Stimulated activated CD4-positive, alpha-beta T cell treated with anti-CD3 and anti-CD28 coated beads, Interleukin-2, amount 100 ng/mL, for 24 hours (primary cell): ENCODE measurements at places on chromosomes 7 and 10.

DNA sequence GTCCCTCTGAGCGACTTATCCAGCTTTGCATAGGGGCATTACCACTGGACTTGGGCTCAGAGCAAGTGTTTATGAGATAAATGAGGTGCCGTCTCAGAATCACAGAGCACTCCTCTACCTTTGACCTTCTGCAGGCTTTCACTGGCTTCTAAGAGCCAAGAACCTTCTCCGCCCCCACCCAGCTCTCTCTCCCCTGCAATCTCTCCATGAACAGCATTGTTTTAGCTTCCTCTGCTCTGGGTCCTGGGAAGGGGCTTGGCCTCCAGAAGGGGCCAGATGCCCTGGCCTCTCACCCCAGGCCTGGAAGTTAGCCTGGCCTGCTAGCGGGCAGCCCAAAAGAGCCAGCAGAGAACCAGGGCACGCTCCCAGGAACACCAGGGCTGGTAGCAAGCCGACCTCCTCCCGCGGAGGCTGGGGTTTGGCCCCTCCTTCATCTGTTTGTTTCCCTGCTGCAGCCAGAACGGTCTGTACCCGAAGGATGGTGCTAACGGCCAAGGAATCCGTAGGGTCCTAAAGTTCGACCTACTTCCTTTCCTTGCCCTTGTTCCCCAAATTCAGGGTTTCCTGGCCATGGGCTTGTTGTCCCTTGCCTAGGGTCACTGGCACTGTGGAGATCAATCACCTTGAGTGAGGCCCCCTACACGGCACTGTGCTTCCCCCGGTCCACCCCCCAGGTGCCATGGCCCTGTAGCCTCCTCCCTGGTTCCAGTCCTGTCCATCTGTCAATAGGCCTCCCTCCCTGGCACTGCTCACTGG is 18.7 kb upstream of the DDIT4 start:
- DNase-seq: peak; percentile 37

- DNase-seq: no peak
Measured at GRCh38 chr10:10020945-10021344, 996.7 kb upstream of the CELF2 start.

DNA sequence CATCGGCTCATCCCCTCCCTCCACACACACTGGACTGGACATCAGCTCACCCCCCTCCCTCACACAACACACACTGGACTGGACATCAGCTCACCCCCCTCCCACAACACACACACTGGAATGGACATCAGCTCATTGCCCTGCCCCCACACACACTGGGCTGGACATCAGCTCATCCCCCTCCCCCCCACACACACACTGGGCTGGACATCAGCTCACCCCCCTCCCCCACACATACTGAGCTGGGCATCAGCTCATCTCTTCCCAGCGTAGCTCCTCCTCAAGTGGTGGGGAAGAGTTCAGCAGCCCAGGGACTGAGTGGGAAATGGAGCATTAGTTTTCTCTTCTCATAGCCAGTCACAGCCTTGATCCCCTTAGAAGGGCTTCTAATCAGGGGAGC is 58.1 kb upstream of the WDR11 start:
- no peak for DNase-seq

GRCh38 chr7:23431702-23432199 is 38.5 kb downstream of the IGF2BP3 start:
- DNase-seq: no peak

DNA sequence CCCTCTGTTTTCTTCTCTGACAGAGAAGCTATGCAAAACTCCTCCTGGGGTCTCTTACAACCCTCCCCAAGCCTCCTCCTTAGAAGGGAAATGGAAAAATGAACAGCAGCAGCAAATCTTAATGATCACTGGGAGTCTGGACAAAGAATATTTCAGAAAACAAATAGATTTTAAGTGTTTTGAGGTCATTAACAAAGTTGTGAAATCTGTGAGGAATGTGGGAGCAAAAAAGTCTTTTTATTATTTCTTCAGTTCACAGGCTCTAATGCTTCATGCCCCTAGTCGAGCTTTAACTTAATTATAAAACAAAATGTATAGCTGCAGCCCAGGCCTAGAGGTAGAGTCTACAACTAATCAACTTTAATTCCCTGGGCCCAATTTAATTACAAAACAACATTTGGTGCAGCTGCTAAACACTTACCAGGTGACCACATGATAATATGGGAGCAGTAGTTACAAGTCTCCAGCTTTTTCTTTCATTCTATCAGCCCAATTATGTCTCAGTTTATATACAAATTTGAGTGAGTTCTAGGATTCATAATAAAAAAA is 293.2 kb downstream of the THSD7A start:
- no peak for DNase-seq

DNA sequence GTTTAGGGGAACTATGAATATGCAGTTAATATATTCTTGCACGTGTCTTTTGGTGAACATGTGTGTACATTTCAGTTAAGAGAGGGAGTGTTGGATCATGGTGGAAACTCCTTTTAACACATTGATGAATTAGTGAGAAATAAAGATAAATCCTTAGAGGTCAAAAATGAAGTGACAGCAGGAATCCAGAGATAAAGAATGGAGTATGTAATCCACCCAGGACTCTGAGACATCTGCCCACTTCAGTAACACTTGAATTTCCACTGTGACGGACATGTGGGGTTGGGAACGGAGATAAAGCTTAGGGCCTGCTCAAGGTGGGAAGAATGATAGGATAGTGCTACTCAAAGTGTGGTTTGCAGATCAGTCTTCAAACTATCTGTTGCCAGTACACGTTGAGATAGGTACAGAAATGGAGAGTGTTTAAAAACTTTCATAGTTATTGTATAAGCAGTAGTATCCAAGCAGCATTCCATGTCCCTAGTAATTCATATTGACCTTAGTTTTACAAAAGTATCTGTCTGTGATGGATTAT is 6.6 kb upstream of the RELN start:
- DNase-seq: no peak

DNA sequence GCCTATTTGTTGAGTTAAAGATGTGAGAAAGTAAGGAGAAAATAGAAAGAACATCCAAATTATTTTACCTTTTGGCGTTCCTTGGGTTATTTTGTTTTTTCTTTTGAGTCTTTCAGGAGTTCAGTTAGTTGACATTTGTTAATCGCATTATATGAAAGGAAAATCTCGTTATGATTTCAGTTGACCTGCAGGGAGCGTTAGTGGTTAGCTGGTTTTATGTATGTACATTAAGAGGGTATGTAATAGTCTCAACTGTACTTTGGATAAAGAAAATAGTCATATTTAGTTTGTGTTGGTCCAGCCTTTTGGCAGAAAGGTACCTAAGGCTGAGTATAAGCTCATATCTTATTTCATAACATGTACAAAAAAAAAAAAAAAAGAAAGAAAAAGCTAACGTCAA is 4.0 kb downstream of the BMPER start:
- no peak for DNase-seq

DNA sequence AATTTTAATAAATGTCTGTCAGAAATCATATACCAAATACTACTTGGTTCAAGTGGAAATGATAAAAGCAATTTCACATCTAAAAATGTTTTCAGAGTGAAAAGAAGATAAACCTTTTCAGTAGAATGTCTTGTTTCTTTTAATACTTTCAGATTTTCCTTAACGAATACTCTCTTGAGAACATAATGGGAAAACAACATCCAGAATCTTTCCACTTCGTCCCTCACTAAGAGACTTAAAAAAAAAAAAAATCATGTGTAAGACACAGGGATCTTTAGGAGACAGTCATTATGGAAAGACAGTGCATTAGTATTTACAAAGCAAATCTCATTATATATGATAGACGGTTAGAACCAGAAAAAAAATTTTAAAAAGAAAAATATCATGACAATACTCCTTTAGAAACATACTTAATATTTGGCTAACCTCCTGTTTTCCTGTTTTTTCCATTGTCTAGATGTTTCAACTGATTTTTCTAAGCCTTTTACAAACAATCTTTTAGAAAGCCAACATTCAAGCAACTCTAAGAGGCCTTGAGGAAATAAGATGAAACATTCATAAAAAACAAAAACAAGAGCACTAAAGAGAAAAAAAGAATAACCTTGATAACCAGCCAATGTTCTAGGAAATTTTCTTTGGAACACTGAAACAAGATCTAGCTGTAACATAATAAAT is 339.9 kb upstream of the LRRN3 start:
- no peak for DNase-seq

GRCh38 chr10:12382956-12383531 is 33.7 kb downstream of the CAMK1D start:
- DNase-seq: no peak

DNA sequence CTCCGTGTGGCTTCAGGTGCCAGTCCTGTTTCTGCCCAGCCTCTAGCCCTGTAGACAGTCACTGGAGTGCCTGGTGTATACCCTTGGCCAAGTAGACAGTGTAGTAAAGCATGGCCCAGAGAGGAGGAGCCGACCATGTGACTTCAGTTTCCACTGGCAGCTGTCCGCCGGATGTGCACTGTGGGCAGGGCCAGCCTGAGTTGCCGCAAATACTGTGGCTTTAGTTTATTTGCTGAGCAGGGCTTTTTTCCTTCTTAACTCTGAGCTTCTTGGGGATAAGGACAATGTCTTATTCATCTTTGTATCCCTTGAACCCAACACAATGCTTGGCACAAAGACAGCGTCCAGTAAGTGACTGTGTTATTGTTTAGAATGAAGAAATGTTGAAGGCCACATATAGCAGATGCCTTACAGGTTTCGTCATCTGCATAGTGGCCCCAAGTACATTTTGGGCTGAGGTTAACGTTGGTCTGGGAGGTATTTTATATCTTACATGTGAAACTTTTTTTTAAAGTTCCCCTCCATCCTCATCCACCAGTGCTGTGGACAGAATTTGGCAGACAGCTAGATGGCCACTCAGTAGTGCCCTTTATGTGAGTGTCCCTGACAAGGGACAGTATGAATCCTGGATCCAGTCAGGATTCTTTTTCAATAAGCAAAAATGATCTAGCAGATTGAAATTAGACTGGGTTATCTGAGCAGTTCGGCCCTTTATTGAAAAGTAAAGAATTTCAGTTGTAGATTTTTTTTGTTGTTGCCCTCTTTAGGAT is 40.6 kb downstream of the CYP17A1 start:
- DNase-seq: peak; percentile 65

DNA sequence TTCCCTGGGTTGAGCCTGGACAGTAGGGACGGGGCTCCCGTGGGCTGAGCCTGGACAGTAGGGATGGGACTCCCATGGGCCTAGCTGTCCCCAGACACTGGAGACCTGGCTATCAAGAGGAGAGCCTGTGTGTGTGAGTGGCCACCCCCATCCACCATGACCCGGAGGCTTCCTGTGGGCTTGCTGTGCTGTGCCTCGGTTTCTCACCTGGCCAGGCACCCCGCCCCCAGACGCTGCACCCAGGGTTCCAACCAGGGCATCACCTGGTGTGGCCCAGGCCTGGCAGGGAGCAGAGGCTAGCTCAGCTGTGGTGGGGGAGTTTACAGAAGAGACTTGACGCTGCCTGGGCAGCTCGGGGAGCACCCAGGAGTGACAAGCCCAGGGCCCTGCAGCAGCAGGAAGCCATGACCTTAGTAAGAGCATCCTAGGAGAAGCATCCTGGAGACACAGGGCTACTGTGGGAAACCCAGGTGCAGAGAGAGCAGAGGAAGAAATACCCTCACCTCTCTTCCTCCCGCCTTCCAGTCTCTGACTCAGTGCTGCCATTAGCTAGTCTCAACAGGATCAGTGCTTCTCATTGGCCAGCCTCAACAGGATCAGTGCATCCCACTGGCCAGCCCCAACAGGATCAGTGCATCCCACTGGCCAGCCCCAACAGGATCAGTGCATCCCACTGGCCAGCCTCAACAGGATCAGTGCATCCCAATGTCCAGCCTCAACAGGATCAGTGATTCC is 61.0 kb downstream of the PDGFA start:
- no peak for DNase-seq

DNA sequence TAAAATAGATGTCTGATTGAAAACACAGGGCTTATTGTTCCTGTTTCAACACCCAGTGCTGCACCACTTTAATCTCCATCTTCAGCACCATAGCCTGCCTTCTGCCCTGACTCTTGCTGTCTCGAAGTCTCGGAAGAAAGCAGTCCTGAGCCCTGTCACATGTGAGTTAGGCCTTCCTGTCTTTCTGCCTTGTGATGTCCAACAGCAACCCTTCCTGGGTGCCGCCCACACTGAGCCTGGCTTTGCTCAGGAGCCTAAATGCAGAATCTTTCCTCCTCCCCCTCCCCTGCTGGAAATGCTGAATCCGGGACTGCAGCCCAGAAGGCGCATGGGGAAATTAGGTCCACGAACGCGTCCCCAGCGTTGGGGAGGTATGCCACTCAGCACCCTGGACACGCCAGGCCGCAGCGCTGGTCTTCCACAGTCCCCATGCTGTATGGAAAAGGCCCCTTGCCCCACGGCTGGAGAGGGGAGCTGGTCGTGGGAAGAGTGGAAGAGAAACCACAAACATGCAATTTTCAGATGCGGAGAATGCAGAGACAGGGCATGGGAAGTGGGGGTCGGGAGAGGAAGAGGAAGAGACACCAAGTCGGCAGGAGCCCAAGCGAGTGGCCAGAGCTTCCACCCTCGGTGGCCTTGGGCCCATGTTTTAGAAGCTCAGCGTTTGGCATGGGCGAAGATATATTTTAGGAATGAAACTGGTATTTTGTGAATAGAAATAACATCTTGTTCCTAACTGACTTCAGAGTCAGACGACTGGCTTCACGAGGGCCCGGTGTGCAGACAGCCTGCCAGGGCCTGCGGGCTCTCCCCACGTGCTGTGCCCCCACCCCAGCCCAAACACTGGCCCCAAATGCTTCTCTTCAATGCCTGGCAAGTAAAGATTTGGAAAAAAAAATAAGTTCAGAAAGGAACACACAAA is 656.1 kb upstream of the FOXK1 start:
- DNase-seq: no peak

- DNase-seq: no peak
Measured at GRCh38 chr7:140005341-140005740, 57.4 kb downstream of the PARP12 start.

- no peak for DNase-seq
Measured at GRCh38 chr10:133154996-133155778, 4.8 kb upstream of the KNDC1 start.

- no peak for DNase-seq
Measured at GRCh38 chr7:130904792-130905191, 170.8 kb upstream of the KLF14 start.

GRCh38 chr10:47406870-47407691 is 23.0 kb upstream of the ZNF488 start:
- no peak for DNase-seq

GRCh38 chr7:41928166-41928565 is 225.3 kb upstream of the INHBA start:
- no peak for DNase-seq

DNA sequence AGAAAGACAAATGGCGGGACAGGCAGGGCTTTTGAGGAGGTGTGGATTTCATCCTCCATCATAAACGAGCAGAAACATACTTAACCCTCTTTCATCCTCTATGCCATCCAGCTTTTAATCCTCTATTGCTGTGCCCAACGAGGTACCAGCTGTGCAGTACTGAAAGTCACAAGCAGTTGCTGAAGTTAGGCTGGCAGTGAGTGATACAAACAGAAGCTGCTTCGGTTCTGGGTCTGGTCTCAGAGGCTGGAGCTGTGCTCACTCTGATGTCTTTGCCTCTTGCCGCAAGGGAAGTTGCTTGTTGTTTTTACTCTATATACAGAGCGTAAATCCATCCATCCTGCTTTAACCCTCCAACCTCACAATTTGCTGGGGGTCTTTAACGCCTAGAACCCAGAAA is 235.2 kb downstream of the CELF2 start:
- DNase-seq: no peak

- no peak for DNase-seq
Measured at GRCh38 chr7:831596-832166, 595 bp upstream of the SUN1 start.
